ENCODE measurements at places on chromosomes 2 and 18. TPM values are rescaled to one million over a fixed set of nuclear protein-coding genes. Genes with fewer than 3 reads are reported as not detected.

The LCT gene
- not detected for total RNA-seq

The SNTG2 gene
- total RNA-seq = 1.9 TPM

The ARL4C gene
- total RNA-seq = 59.3 TPM

The SPATS2L gene
- 192 TPM for total RNA-seq

The FIGN gene
- total RNA-seq = 30.3 TPM

The DPP10 gene
- total RNA-seq = 1.3 TPM

The TACR1 gene
- not detected for total RNA-seq

The IGFBP2 gene
- total RNA-seq = 944 TPM

The SERPINB12 gene
- not detected for total RNA-seq

The COL5A2 gene
- total RNA-seq = 580 TPM

The TWSG1 gene
- 44.7 TPM for total RNA-seq

The CHRNG gene
- total RNA-seq = not detected

The CCDC142 gene
- 11.2 TPM for total RNA-seq

The LYPD1 gene
- 51.1 TPM for total RNA-seq

The DSEL gene
- total RNA-seq = 16.5 TPM

The KCTD1 gene
- total RNA-seq = 27.0 TPM

The HOXD9 gene
- total RNA-seq = not detected

The FBXO41 gene
- 10.9 TPM for total RNA-seq

The RNF152 gene
- 73.9 TPM for total RNA-seq

The KIAA2012 gene
- not detected for total RNA-seq

The LRP1B gene
- total RNA-seq = 2.5 TPM

The NEB gene
- 0.94 TPM for total RNA-seq

The CASP10 gene
- total RNA-seq = 1.2 TPM

The FBLN7 gene
- not detected for total RNA-seq

The STON1 gene
- 9.5 TPM for total RNA-seq

The TMEM185B gene
- total RNA-seq = 27.9 TPM

The MAP3K19 gene
- not detected for total RNA-seq

The COL3A1 gene
- 458 TPM for total RNA-seq

The CBLN2 gene
- not detected for total RNA-seq

Measured in astrocyte (in vitro differentiated cells and primary cell).